NCI-H2081 treated with DMSO at 0.1 percent for 48 hours (cell line): ENCODE measurements at places on chromosomes 3 and 15.

GRCh38 chr3:16140116-16140893 is 34.2 kb upstream of the GALNT15 start:
- no peak for DNase-seq

DNA sequence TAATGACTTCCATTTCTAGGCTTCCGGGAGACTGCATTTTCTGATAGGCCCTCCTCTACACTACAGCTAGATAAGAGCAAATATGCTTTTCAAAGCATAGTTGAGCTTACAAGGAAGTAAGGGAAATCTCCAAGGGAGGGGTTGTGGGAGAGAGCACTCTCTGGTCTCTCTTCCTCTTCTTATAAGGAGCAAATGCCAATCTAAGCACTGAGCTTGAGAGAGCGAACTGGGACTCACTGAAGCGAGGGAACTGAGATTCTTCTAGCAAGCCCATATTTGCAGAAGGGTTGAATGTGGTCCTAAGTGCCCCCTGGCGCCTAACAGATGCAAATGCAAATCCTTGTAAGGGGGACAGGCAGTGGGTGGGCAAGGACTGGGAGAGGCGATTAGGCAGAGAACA is 164.8 kb downstream of the ERC2 start:
- DNase-seq: no peak

DNA sequence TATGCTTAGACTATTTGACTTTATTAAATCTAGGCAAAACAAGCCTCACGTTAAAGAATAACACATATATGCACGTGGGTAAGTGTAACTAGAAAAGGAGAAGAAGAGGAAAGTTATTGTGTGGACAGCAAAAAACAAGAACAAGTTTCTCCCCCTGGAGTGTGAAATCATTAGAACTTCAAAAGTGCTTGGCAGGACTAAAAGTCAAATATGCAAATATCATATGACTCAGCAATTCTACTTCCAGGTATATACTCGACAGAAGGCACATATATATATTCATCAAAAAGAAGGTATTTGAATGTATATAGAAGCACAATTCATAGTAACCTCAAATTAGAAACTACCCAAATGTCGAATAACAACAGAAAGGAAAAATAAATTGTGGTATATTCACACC is 68.9 kb upstream of the STXBP5L start:
- no peak for DNase-seq

DNA sequence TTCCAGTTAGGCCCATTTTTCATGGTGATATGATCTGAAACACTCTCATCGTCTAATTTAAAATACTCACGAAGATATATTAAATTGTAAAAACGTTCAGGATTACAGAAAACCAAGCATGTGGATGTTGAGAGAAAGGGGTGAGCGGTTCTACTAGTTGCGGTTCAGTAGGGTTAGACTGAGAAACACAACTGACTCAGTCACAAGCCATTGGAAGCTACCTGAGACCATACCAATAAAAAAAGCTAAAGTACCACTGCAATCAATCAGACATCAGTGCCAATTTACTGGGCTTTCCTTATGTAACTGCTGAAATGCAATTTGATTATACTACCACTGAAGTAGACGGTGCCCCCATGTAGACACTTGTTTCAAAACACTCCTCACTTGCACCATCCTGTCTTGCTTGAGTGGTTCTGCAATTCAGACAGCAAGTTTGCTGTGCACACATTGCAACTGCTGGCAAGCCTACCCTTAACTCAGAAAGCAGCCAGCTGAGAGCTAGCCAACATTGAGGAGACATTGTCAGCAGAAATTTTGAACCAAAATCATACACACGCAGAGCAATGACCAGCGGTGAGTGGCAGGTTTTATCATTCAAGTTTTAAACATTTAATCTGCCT is 368.7 kb upstream of the ARHGEF26 start:
- no peak for DNase-seq

GRCh38 chr15:69704700-69705099 is 252.1 kb downstream of the RPLP1 start:
- no peak for DNase-seq

- no peak for DNase-seq
Observed at GRCh38 chr3:170426240-170426797, 7.7 kb downstream of the CLDN11 start.

DNA sequence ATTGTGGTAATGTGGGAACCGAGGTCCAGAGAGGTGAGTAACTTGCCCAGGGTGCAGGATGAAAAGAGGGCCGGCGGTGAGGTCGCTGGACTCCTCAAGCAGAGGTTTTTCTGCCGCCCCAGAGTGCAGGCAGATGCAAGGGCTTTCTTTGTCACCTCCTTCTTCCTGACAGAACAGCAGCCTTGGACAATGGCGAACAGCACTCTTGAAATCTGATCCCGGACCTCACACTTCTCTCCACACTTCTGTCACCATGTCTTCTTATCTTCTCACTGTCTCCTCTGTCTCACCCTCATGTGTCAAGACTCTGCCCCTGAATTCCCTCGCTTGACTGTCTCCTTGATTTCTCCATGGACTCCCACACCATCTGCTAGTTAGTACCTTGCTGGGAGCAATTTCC is 15.4 kb upstream of the VPS8 start:
- no peak for DNase-seq

- DNase-seq: no peak
Observed at GRCh38 chr15:84857418-84858004, 27.0 kb upstream of the SLC28A1 start.

- DNase-seq: no peak
Observed at GRCh38 chr15:96421178-96421601, 90.7 kb downstream of the NR2F2 start.

DNA sequence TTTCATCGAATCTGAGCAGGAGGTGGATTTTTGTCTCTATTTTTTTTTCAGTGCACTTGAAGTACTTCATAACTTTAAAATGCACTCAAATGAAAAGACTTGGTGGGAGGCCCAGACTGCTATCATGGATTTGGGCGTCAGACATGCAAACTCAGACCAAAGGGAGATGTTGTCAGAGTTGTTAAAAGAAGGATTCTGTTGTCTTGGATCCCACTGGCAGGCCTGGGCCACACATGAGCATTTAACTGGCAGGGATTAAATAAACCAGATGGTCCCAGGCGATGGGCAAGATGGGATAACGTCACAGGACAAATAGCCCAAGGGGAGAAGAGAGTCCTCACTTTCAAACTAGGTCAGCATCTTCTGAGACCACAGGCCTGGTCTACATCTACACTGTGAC is 15.4 kb downstream of the RTP1 start:
- DNase-seq: no peak

- no peak for DNase-seq
Observed at GRCh38 chr15:89141885-89142284, 53.6 kb downstream of the ABHD2 start.

- DNase-seq: no peak
Observed at GRCh38 chr3:11591002-11591355, 52.7 kb downstream of the VGLL4 start.

DNA sequence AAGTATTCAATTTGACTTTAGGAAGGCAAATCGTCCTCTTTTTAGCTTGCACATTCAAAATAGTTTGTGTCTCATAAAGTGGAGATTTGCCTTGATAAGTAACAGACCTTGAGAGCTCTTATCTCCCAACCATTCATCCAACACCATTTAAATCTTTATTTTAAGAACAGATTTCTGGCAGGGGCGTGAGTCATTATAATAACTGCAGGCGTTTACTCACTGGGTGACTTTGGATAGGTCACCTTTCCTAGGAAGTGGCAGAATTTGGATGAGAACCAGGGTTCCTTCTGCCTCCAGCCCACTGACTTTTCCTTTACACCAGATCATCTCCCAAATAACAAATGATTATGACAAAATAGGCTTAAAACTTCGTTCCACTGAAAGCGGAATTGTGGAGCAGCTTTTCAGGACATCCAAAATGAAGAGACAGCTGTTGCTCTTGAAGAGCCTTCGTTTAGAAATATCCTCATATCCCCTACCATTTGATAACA is 5.0 kb downstream of the LMCD1 start:
- DNase-seq: no peak

- DNase-seq: no peak
Observed at GRCh38 chr3:20546636-20547035, 360.6 kb upstream of the SGO1 start.

- no peak for DNase-seq
Observed at GRCh38 chr3:38643090-38643489, 6.4 kb downstream of the SCN5A start.

GRCh38 chr3:176376531-176376930 is 820.8 kb downstream of the TBL1XR1 start:
- DNase-seq: peak; percentile 41

DNA sequence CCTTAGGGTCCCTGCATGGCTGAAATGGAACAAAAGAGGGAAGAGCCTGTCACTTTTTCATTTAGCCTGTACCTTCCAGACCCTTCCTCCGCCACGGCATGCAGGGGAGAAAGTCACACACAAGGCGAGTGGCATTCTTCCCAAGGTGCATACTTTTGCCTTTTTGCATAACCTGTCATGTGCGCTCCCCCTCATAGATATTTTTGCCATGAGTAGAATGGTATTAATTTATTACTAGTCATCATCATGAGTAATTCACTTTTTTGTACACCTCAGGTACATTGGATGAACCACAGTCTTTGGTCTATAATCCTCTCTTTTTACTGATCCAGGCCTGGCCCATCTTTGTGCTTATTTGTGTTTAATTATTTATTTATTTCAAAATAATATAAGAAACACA is 8.9 kb upstream of the BUB1B start:
- no peak for DNase-seq

GRCh38 chr3:120875989-120876388 is 32.0 kb upstream of the STXBP5L start:
- DNase-seq: no peak

GRCh38 chr3:217099-217813 is 20.7 kb downstream of the CHL1 start:
- no peak for DNase-seq

GRCh38 chr3:124784686-124785382 is 54.6 kb downstream of the UMPS start:
- DNase-seq: no peak

DNA sequence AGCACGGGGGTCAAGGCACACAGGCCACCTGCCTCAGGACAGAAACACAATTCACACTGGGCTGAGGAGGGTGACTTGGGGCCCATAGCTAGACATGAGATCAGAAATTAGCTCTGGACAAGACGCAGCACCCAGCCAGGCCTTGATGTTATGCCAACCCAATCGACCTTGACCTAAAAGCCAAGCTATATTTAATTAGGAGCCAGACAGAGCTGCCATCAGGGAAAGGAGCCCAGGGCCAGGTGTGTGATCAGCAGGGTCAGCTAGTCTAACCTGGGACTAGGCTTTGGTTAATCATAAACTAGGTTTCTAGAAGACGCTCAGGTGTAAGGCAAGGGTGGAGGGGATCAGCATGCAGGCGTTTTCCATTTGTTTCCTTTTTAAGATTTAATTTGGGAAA is 23.9 kb upstream of the SLC25A36 start:
- no peak for DNase-seq

GRCh38 chr3:123082370-123083065 is 15.7 kb downstream of the PDIA5 start:
- no peak for DNase-seq

GRCh38 chr3:197404754-197405153 is 106.3 kb upstream of the DLG1 start:
- no peak for DNase-seq

- no peak for DNase-seq
Observed at GRCh38 chr3:64518950-64519349, 168.8 kb downstream of the ADAMTS9 start.

GRCh38 chr3:27571345-27571744 is 87.2 kb upstream of the SLC4A7 start:
- DNase-seq: no peak

DNA sequence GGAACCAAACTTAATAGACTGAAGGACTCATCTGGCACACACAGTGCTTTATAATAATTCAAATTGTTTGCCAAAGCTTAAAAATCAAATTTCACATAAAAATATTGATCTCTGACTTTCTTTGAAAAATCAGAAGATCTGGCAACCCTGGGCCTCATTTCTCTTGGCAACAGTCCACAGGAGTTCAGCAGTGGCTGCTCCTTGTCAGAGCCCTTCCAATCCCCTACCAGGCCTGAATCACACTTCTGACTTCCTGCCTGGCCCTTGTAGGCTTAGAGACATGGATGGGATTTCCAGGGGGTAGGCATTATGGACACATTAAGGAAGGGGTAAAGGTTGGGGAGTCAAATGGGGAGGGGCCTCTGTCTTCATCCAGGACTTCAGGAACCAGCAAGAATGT is 55.5 kb downstream of the PLS1 start:
- DNase-seq: no peak

- no peak for DNase-seq
Observed at GRCh38 chr3:13452490-13453335, 27.4 kb upstream of the HDAC11 start.

DNA sequence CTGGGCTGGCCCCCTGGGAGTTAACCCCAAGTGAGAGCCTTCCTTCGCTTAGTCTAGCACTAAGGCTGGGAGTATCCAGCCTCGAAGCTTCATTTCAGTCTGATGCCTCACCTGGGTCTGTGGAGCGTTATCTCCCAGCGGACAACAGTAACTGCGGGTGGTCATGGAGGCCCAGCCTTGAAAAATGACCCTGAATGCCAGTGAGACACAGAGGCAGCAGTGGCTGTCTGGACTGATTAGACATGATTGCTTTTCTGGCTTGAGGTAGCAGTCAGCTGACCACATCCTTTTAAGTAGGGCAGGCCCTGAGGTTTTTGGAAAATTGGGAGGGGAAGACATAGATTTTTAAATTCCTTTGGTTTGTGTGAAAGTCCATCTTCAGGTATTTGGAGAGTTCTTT is 28.2 kb upstream of the TRIM59 start:
- no peak for DNase-seq

GRCh38 chr3:48716508-48716981 is 476 bp downstream of the IP6K2 start:
- DNase-seq: no peak

- DNase-seq: no peak
Observed at GRCh38 chr15:28167042-28167441, 67.9 kb upstream of the OCA2 start.

GRCh38 chr3:39322936-39323335 is 6.6 kb upstream of the CCR8 start:
- DNase-seq: no peak

GRCh38 chr3:133994166-133994890 is 35.4 kb downstream of the SLCO2A1 start:
- no peak for DNase-seq

DNA sequence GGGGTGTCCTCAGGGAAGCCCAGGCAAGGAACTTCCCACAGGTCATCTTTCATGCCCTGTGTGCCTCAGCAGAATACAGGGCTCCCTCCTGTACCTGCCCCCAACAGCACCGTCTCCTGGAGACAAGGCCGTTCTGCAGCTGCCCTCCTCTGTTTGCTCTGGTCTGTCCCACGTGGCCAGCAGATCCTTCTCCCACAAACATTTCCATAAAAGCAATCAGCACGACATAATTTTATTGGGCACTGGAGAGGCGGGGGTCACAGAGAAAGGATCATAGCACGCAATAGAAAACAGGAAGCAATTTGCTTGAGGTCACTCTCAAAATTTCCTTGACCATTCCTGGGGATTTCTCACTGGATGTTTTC is 29.4 kb downstream of the STARD5 start:
- no peak for DNase-seq

DNA sequence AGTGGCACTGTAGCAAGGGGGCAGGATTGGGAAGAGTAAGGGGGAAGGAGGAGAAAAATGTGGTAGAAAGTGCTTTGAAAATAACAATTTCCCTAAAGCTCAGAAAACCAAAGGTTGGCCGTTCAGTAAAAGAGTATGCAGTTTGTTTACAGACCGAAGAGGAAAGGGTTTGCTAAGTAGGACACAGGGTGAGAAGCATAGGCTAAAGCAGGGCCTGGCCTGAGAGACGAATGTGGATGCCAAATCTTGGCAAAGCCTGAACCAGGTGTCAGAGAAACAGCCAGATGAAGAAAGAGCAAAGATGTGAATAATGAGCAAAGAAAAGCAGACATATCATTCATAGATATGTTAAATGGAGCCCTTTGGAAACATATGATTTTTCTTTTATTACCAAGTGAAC is 17.1 kb downstream of the NEK10 start:
- no peak for DNase-seq
